ENCODE measurements at places on chromosomes 16 and 17.
A peak's percentile ranks its signal among the peaks of the same experiment; 100 is the strongest.

DNA sequence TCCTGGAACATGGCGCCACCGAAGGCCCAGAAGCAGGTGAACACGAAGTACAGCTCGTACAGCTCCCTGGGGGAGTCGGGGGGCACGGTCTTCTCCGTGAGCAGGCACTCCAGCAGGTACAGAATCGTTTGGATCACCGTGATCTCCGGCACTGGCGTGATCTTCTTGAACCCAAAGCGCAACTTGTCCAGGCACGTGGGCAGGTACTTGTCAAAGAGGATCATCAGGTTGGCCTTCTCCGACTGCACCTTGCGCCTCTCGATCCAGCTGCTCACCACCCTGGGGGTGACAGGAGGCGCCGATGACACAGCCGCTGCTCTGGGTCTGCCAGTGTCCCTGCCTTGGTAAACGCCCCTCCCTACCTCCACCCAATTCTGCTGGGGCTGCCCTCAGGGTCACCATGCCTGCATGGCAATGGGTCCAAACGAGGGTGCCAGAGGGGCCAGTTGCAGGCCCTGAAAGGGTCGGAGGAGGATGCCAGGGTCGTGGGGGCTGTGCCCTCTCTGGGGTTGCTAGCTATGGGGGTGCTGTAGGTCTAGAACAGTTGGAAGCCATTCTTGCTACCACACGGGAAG lies 90.9 kb downstream of the DNAH17 start:
- no peak for DNase-seq

DNA sequence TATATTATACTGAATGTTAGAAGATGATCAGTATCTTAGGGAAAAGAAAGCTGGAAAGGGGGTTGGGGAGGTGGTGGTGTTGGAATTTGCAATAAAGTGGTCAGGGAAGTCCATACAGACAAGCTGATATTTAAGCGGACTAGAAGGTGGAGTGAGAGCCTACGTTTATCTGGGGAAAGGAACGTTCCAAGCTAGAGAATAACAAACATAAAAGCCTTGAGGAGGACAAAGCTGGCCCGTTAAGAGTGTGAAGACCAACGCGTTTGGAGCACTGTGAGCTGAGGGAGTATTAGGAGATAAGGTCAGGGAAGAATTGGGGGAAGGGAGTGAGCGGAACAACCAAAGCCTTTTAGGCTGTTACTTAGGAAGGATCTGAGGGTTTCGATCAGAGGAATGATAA lies 1.4 kb downstream of the DDX42 start:
- peak; percentile 44 for DNase-seq

DNA sequence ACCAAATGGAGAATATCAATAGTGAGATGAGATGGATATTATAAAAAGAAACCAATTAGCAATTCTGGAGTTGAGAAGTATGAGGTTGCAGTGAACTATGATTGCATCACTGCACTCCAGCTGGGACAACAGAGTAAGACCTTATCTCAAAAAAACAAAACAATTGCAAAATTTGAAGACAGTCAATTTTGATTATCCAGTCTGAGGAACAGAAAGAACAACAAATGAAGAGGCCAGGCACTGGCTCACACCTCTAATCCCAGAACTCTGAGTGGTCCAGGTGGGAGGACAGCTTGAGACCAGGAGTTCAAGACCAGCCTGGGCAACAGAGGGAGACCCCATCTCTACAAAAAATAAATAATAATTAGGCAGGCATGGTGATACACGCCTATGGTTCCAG lies 35.0 kb downstream of the USP32 start:
- peak; percentile 48 for DNase-seq

- peak; percentile 40 for DNase-seq
Measured at GRCh38 chr17:44628243-44629188, 27.8 kb upstream of the MEIOC start.

DNA sequence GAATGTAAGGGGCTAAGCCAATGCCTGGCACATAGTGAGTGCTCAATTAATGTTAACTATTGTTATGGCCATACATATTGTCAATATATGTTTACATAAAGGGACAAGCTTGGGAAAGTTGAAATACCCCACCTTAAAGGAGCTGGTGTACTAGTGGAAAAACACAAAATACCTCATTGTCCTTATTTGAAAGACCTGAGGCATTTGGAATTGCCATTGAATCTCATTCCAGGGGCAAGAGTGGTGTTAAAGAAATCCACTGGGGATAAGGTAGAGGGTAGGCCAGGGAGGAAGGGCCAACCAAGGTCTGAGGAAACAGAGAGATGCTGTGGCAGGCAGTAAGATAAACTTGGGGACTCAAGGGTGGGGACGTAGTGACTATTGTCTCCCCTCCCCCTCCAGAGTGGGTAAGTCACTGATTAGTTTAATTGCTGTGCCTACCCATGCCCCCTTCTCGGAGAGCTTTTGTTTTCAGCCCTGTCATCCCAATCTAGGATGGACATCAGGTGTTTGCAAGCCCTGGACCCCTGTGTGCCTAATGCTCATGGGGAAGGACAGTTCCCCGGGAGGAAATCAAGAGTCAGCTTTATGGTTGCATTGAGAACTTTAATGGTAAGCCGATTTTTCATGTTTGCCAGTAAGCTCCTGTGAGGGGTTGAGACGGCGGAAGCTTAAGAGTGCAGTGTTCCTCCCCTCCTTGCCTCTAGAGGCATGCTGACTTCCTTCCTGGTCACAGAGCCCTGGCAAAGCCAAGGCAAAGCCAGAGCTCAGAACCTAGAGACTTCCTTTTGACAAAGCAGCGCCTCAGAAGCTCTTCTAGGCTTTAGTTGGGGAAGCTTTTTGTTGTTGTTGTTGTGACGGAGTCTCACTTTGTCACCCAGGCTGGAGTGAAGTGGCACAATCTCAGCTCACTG lies 2.5 kb upstream of the HEATR9 start:
- peak; percentile 72 for DNase-seq

DNA sequence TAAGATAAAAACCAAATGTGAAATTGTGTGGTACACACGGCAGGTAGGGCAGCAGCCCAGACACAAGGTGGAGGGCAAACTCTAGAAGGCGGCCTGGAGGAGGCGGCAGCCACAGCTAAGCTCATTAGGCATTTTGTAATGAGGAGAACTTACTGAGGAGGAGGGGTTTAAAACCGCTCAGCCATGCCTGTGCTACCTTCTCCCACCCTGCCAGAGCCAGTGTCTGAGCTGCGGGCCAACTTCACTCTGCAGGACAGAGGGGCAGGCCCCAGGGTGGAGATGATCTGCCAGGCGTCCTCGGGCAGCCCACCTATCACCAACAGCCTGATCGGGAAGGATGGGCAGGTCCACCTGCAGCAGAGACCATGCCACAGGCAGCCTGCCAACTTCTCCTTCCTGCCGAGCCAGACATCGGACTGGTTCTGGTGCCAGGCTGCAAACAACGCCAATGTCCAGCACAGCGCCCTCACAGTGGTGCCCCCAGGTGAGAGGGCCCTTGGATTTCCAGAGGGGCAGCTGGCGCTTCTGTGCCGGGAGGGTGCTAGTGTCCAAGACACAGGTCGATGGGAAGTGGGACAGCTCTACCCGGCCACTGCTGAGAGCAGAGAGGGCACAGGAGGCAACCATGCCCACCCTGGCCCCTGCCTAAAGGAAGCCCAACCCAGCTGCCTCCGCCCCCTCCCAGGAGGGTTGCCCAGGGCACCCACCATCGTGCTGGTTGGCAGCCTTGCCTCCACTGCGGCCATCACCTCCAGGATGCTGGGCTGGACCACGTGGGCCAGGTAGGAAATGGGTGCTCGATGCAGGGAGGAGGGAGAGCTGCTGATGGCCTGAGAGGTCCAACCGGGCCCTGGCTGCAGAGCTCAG lies 4.3 kb upstream of the SYNGR2 start:
- DNase-seq, result no peak

DNA sequence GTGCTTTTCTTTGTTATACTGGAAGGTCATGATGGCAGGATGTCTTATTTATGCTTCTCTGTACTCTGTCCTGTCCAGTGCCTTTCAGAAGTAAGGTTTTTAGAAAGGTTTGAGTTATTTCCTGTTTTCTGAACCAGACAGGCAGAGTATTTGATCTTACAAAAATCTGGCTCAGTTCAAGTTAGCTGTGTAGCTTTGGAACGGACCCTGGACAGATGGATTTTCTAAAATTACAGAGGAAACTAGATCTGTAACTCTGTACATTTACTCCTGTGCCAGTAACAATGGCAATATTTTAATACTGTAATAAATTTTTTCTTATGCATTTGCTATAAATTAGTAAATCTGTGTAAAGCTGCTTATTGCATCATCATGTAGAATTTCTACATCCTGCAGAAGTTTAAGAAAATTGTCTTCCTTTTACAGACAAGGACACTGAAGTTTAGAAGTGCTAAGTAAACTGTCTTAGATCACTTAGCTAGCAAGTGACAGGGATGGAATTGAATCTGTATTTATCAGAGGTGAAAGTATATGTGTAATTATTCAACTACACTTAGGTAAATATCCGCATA lies 347.6 kb downstream of the WWOX start:
- DNase-seq, result no peak

DNA sequence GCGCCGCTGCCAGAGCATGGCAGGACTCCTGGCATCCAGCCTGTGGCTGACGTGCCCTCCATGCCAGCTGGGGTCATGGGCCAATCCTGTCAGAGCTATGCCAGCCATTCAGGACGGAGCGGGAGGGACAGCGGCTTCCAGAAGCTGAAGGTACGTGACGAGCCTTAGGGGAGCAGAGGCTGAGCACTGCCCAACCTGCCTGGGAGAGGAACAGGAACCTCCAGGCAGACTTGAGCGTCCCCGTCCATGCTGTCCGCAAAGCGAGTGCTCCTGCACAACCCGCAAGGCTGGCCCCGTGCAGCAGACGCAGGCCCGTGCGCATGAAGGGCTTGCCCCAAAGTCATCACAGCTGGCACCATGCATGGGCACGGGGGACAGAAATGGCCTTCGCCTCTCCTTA lies 21.5 kb downstream of the NDUFAF8 start:
- no peak for DNase-seq

DNA sequence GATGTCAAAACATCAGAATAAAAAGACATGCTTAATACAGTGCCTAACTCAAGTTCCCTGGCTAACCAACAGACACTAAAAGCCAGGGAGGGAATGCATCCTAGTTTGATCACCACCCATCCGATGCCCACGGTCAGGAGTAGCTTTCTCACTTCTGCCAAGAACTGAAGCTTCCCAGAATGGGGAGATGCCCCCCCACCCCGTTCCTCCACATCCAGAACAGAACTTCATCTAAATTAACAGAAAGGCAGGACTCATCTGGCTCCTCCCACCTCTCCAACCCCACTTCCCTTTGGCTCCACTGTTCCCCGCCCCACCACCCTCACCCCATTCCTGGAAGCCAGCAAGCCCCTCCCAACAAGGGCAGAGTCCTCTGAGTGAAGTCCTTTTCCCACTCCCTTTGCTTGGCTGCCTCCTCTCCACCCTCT lies 33.7 kb downstream of the GDE1 start:
- DNase-seq, result peak; percentile 76

- peak; percentile 57 for DNase-seq
Measured at GRCh38 chr16:78577630-78578029, 478.2 kb downstream of the WWOX start.

DNA sequence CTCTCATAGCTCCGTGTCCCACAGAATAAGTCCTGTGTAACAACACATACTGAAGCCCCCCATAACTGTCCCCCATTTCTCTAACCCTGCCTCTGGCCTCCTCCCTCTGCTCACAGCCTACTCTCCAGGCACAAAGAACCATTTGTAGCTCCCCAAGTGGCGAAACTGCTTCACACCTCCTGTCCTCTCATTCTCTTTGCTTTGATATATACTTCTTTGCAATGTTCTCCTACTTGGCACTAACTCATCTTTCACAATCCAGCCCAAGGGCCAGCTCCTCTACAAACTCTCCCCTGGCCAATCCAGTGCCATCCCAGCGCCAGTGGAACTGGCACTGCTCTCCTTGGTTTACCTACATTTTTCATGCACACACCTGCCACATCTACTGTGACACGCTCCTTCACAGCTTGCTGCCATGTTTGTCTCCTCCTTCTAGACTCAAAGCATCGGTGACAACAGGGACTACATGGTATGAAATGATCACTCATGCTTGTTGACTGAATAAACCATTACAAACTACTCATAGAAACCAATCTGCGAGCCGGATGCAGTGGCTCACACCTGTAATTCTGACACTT lies 12.8 kb downstream of the CYTH1 start:
- DNase-seq, result no peak

GRCh38 chr17:51056813-51057510 lies 63.7 kb downstream of the SPAG9 start:
- DNase-seq, result peak; percentile 80

GRCh38 chr17:55383771-55384642 lies 37.6 kb downstream of the MMD start:
- peak; percentile 93 for DNase-seq

- DNase-seq, result peak; percentile 69
Measured at GRCh38 chr17:29252101-29252791, 5.6 kb downstream of the CRYBA1 start.

GRCh38 chr16:69787883-69788282 lies 25.8 kb downstream of the WWP2 start:
- no peak for DNase-seq

GRCh38 chr17:79306424-79307318 lies 232.0 kb downstream of the ENGASE start:
- no peak for DNase-seq

DNA sequence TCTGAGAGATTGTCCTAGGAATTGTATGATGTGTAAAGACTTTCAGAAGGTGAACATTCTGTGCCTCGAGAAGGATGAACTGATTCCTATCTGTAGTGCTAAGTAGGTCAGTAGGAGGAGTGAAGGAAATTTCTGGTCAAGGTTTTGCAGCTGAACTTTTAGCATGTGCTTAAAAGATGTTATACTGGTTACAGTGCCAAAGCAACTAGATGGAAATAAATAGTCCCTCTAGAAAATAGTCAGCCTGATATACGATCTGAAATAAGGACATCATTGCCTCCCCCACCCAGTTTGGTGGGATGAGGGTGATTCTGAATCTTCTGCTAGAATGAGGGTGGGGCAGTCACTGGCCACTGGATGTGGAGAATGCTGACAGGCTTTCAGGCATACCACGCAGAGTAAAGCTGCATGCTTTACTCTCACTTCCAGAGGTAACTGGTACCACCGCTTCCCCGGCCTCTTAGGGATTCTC lies 57.2 kb upstream of the VPS4A start:
- no peak for DNase-seq

DNA sequence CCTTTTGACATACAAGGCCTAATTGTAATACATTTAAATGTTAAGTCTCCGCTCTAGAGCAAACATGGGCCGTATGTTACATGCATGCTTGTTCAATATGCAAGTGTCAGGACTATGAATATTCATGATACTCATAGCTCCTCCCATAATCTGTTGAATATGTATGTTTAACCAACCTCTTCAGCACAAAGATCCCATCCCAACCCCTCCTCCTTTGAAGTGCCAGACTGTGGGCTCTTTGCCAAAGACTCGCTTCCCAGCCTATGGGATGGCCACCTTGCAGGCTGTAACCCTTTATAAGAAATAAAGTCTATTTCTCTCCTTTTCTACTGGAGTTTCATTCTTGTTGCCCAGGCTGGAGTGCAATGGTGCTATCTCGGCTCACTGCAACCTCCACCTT lies 156.2 kb downstream of the ABCC12 start:
- no peak for DNase-seq

Measured in hematopoietic multipotent progenitor cell treated with erythropoietin and hydrocortisone succinate and interleukin-3 and kit ligand, for 6 days (in vitro differentiated cells).